CD4-positive, alpha-beta T cell (primary cell): ENCODE measurements at places on chromosomes 3 and 15. TPM values are rescaled to one million over a fixed set of nuclear protein-coding genes. Genes with fewer than 3 reads are reported as not detected.

DNA sequence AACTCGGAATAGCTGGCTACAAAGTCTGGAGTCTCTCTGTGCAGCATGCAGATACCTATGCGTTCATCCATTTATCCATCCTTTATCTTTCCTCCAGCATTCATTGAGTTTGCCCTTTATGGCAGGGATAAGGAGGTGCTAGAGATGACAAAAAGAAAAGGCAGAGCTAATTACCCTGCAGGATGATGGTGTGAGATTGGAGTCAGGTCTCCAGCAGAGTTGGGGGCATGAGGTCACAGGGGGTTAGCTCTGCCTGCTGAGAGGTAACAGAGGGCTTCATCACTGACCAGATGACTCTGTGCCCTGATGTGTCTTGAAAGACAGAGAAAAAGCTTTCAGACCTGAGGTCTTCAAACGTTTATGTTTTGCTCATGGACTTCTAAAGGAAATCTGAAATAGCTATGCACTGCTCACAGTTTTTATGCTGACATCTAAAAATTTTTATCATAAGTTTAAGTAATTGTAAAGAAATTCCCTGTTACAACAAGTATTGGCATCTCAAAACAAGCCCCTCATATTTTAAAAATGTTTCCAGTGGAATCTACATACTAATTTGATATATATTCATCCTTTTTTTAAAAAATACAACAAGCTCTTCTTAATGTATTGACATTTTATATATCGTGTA is 132.3 kb upstream of the ANKRD28 start:
- no peak for DNase-seq
- no peak overlapping the region for H3K4me3 ChIP-seq
- H3K36me3 ChIP-seq, result no peaks in the 10 kb centered on the region
- H3K4me1 ChIP-seq, result no peaks in the 10 kb centered on the region
- H3K27me3 ChIP-seq, result no peaks in the 10 kb centered on the region
- no peak overlapping the region for H3K27ac ChIP-seq

DNA sequence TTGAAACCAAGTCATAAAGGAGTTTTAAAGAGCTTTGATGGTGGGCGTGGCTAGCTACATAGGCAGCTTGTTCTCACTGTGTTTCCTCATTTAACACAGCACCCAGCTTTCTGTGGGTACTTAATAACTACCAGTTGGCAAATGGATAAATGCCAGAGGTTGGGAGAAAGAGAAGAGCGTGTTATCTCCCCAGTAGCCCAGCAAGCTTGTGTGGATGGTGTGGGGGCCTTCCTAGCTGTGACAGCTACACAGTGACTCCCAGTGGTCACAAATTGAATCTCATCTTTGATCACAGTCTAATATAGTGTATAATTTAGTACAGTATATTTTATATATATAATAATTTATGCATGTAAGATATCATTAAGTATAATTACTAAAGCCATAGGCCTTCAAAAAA is 984.1 kb downstream of the EPHA3 start:
- no peak overlapping the region for H3K27ac ChIP-seq
- no peak overlapping the region for H3K4me3 ChIP-seq
- H3K27me3 ChIP-seq, result no peaks in the 10 kb centered on the region
- no peak for DNase-seq
- no peaks in the 10 kb centered on the region for H3K36me3 ChIP-seq

- peaks cover 26% of the 10 kb centered on the region for H3K4me1 ChIP-seq
- no peaks in the 10 kb centered on the region for H3K27me3 ChIP-seq
- no peak overlapping the region for H3K4me3 ChIP-seq
- DNase-seq, result no peak
- H3K36me3 ChIP-seq, result no peaks in the 10 kb centered on the region
- no peak overlapping the region for H3K27ac ChIP-seq
Observed at GRCh38 chr15:58457466-58457965, 25.7 kb downstream of the LIPC start.

- H3K27ac ChIP-seq, result peak overlapping the region; percentile 81
- H3K27me3 ChIP-seq, result no peaks in the 10 kb centered on the region
Observed at GRCh38 chr15:40744815-40745152, 10.3 kb downstream of the RMDN3 start.

DNA sequence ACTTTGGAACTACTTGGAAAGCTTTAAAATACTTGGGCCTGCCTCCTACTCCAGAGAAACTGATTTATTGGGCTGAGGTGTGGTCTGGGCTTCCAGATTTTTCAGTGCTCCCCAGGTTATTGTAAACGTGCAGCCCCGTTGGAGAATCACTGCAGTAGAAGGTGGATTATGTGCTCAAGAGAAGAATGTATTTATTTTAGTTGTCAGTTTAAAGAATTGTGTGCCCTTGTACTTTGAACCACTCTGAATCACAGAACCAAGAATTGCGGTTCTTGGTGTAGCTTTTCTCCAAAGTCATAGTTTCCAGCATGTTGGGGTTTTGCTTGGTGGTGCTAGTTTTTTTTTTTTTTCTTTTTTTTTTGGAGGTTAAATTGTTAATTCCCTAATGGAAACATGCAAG is 1.6 kb downstream of the TATDN2 start:
- H3K27ac ChIP-seq, result peak overlapping the region; percentile 63
- peaks cover 34% of the 10 kb centered on the region for H3K36me3 ChIP-seq
- H3K4me3 ChIP-seq, result peak overlapping the region; percentile 83
- no peaks in the 10 kb centered on the region for H3K27me3 ChIP-seq
- H3K4me1 ChIP-seq, result peaks cover 63% of the 10 kb centered on the region

DNA sequence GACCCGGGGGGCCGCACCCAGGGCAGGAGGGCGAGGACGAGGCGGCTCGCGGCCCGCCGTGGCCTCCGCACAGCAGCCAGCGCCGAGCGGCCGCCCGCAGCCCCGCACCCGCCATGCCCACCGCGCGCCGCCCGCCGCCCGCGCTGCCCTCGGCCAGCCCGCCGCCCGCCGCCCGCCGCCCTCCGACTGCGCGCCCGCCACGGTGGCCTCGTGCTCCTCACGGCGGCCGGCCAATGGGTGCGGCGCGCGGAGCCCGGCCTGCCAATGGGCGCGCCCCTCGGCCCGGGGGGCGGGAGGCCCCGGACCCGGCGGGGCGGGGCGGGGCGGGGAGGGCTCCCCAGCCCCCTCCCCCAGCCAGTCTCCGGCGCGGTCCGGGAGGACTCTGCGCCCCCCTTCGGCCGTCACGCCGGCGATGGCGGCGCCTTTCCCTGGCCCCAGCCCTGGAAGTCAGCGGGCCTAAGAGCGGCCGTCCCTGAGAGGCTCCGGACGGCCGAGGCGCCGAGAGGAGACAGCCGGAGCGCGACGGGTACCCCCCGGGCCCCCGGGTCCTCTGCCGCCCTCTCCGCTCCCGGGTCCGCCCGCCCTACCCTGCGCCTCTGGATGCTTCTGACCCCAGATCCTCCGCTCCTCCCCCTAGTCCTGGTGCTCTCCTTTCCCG is at the start of gene NT5DC2:
Gene NT5DC2 (minus strand): TSS at position 235 of the 658 bp plus-strand sequence. CDS start 120 bp downstream, at position 115.
- peak within 1 kb of the TSS; percentile 57 for H3K4me3 ChIP-seq

The TMCO5A gene
- total RNA-seq, result not detected

DNA sequence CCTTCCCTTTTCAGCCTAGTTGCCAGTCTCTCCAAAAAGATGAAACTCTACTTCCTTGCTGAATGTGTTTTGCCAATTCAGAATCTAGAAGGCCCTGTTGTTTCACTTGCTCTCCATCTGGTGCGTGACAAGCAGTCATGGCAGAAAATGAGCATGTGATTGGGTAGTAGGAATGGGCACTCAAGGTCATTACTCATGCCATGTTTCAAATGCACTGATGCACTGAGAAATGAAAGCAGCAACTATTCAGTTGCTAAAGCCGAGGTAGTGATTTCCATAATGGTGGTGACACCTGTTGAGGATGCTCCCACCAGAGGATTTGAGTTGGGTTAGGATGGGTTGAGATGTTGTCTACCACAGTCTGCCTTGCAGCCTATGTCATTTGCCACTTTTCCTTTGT is 12.7 kb downstream of the ZBTB38 start:
- H3K27ac ChIP-seq, result no peak overlapping the region
- DNase-seq, result no peak
- H3K27me3 ChIP-seq, result no peaks in the 10 kb centered on the region

The SLC15A2 gene
- 0.75 TPM for total RNA-seq

The GCNT3 gene
- not detected for total RNA-seq

- H3K27ac ChIP-seq, result no peak overlapping the region
- no peaks in the 10 kb centered on the region for H3K36me3 ChIP-seq
- no peak for DNase-seq
Observed at GRCh38 chr3:101143012-101143411, 149.8 kb upstream of the ABI3BP start.

The SNX22 gene
- total RNA-seq, result 0.14 TPM

- no peak for DNase-seq
- no peak overlapping the region for H3K27ac ChIP-seq
- no peak overlapping the region for H3K4me3 ChIP-seq
Observed at GRCh38 chr3:115321400-115321805, 174.3 kb upstream of the ZBTB20 start.

GRCh38 chr15:91165850-91166249 is 65.8 kb downstream of the SV2B start:
- H3K27ac ChIP-seq, result no peak overlapping the region
- H3K4me1 ChIP-seq, result no peaks in the 10 kb centered on the region
- no peak for DNase-seq

DNA sequence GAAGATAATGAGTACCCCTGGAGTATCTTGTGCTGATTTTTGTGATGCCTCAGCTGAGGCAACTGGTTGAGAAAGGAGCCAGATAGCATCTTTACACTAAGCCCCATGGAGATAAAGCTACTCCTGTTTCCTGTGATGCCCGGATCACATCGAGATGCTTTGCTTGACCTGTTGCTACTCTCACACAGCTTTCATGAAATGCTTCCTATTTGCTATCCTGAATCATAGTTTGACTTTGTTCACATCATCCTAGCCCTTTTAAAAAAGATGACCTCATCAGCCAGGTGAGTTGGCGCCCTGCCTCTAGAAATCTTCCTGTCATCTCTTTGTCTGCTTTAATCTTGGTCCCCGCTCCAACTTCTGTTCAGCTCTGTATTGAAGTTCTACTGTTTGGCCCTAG is 409.6 kb upstream of the TBL1XR1 start:
- H3K4me1 ChIP-seq, result peaks cover 5% of the 10 kb centered on the region
- H3K27me3 ChIP-seq, result no peaks in the 10 kb centered on the region
- H3K4me3 ChIP-seq, result no peak overlapping the region
- H3K27ac ChIP-seq, result no peak overlapping the region
- no peak for DNase-seq

The DUSP7 gene
- total RNA-seq, result 4.8 TPM

The SNX33 gene
- total RNA-seq, result 0.82 TPM

The CA12 gene
- not detected for total RNA-seq

DNA sequence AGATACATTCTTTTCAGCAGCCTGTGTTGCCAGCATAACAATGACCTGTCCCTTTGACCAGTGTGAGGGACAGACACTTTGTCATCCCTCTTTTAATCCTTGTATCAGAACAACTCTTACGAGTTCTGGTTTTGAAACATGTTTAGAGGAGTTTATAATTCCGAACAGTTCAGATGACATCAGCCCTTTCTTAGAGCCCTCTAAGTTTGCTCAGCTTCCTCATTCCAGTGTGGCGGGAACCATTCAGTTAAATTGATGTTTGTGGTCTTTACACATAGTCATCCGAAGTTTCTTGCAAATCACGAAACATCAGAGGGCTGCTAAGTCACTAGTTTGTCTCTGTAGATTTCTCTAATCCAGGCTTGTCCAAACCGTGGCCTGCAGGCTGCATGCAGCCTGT is 102.5 kb downstream of the AKAP13 start:
- DNase-seq, result no peak
- no peak overlapping the region for H3K27ac ChIP-seq
- H3K4me1 ChIP-seq, result peaks cover 14% of the 10 kb centered on the region

GRCh38 chr15:62449638-62450037 is 284.6 kb upstream of the C2CD4B start:
- no peak overlapping the region for H3K27ac ChIP-seq
- no peaks in the 10 kb centered on the region for H3K4me1 ChIP-seq
- no peaks in the 10 kb centered on the region for H3K36me3 ChIP-seq
- no peaks in the 10 kb centered on the region for H3K27me3 ChIP-seq
- no peak overlapping the region for H3K4me3 ChIP-seq

GRCh38 chr15:29959384-29960137 is 123.2 kb upstream of the GOLGA8J start:
- no peak for DNase-seq
- H3K4me1 ChIP-seq, result no peaks in the 10 kb centered on the region
- H3K4me3 ChIP-seq, result no peak overlapping the region
- H3K27me3 ChIP-seq, result peaks cover 13% of the 10 kb centered on the region

DNA sequence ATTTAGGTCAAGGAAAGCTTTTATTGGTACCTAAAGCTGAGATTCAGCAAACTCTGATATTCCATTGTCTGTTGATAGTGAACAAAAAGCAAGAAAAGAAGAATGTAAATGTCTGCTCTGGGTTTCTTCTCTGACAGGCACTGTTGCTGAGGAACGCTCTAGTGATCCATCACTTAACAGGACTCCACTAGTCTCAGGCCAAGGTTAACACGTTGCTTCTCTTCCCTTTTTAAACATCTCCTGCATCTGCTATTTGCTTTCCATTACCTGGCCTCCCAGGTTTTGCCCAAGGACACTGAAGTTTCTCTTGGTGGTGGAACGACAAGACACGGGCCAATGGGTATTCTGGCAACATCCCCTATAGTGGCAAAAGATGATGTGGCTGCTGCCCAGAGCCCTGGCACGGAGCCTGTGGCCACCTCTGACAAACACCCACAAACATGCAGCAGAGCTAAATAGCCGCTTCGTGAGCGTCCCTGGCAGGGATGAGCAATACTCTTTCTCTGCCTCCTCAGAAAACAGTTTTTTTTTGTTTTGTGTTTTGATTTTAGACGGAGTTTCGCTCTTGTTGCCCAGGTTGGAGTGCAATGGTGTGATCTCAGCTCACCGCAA is 97.8 kb upstream of the AKAP13 start:
- no peaks in the 10 kb centered on the region for H3K27me3 ChIP-seq
- DNase-seq, result no peak
- H3K4me3 ChIP-seq, result no peak overlapping the region
- H3K27ac ChIP-seq, result no peak overlapping the region
- no peaks in the 10 kb centered on the region for H3K36me3 ChIP-seq
- no peaks in the 10 kb centered on the region for H3K4me1 ChIP-seq

The CACNA2D3 gene
- total RNA-seq, result 0.08 TPM

- H3K4me1 ChIP-seq, result no peaks in the 10 kb centered on the region
- H3K36me3 ChIP-seq, result no peaks in the 10 kb centered on the region
- no peaks in the 10 kb centered on the region for H3K27me3 ChIP-seq
- DNase-seq, result no peak
- no peak overlapping the region for H3K4me3 ChIP-seq
- H3K27ac ChIP-seq, result no peak overlapping the region
Observed at GRCh38 chr3:126845920-126846715, 136.8 kb upstream of the PLXNA1 start.

- H3K4me1 ChIP-seq, result peaks cover 8% of the 10 kb centered on the region
- no peak for DNase-seq
- H3K27me3 ChIP-seq, result no peaks in the 10 kb centered on the region
- no peak overlapping the region for H3K4me3 ChIP-seq
- H3K27ac ChIP-seq, result no peak overlapping the region
Observed at GRCh38 chr3:5160940-5161858, 26.3 kb upstream of the EDEM1 start.

The RPP25 gene
- 0.45 TPM for total RNA-seq

GRCh38 chr3:20905210-20905805 is 719.3 kb upstream of the SGO1 start:
- no peaks in the 10 kb centered on the region for H3K36me3 ChIP-seq
- H3K4me1 ChIP-seq, result no peaks in the 10 kb centered on the region
- H3K27me3 ChIP-seq, result no peaks in the 10 kb centered on the region
- H3K27ac ChIP-seq, result no peak overlapping the region
- no peak for DNase-seq
